LNCaP clone FGC (cell line): ENCODE measurements at places on chromosomes 11 and 22.
A peak's percentile ranks its signal among the peaks of the same experiment; 100 is the strongest.

GRCh38 chr11:10029386-10030121, 264.5 kb downstream of the SBF2 start:
- no peak for DNase-seq

DNA sequence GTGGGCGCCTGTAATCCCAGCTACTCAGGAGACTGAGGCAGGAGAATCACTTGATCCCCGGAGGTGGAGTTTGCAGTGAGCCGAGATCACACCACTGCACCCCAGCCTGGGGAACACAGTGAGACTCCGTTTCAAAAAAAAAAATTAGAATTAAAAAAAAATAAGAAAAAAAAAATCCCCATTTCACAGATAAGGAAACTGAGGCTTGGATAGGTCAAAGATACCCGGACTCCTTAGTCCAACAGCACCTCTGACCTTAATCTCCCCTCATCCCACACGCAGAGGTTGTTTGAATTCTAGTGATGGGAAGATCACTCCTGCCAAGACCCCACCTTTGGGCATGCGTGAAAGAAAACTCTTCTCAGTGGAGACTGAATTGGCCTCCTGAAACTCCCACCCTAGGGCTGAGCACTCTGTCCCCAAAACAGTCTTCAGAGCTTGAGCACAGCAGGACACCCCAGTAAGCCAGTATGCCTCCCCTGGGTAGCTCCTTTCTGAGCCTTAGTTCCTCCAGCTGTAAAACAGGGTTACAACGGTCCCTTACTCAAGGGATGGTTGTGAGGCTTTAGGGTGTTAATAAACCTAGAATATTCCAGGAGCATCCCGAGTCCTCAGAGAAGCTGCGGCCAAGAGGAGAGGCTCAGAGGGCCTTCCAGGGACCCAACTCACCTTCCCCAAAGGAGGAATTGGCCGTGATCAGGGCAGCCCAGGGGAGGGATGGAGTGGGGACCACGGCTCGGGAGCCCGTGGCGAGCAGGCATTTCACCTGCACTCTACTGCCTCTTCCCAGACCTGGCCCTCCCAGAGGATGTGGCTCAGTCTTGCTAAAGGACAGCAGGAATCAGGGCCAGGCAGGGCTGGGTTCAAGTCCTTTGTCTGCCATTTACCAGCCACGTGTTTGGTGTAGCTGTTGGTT, 73.3 kb downstream of the NFAM1 start:
- DNase-seq = no peak

DNA sequence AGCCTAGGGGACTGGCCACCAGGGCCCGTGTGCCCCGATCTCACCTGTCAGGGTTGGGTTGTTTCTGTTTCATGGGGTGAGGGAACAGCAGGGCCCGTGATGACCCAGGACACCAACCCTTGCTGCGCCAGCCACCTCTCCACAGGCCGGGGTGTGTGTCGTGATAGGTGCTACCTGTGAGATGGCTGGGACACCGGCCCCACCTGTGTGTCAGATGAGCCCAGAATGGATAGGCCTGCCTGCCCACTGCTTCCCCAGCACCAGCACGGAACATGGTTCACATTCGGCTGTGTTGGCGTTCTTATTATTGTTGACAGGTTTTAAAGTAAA, 7.1 kb downstream of the CLDN5 start:
- DNase-seq = no peak

DNA sequence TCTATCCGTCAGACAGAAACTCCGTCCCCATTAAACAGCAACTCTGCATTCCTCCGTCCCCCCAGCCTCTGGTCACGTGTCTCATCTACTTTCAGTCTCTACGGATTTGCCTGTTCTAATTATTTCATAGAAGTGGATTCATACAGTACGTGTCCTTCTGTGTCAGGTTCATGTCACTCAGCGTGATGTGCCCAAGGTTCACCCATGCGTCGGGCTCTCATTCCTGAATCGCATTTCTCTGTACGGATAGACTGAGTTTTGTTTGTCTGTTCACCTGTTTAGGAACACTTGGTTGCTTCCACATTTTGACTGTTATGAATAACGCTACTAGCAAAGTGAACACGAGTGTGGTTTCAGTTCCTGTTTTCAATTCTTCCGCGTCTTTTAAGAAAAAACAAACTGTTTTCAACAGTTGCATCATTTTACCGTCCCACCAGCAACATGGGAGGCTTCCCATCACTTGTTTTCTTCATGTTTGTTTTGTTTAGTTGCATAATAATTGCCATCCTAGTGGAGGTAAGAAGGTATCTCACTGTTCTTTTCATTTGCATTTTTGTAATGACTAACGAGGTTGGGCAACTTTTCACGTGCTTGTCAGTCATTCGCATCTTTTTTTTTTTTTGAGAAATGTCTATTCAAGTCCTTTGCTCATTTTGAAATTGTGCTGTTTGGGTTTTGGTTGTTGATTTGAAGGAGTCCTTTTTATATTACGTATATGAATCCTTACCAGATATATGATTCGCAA, 8.9 kb upstream of the NLRP6 start:
- DNase-seq = no peak

GRCh38 chr22:42651134-42651533, 1.9 kb upstream of the CYB5R3 start:
- no peak for DNase-seq

GRCh38 chr11:98455500-98456307, 565.0 kb upstream of the CNTN5 start:
- no peak for DNase-seq

- no peak for DNase-seq
Observed at GRCh38 chr11:116122697-116123472, 618.7 kb upstream of the CADM1 start.

DNA sequence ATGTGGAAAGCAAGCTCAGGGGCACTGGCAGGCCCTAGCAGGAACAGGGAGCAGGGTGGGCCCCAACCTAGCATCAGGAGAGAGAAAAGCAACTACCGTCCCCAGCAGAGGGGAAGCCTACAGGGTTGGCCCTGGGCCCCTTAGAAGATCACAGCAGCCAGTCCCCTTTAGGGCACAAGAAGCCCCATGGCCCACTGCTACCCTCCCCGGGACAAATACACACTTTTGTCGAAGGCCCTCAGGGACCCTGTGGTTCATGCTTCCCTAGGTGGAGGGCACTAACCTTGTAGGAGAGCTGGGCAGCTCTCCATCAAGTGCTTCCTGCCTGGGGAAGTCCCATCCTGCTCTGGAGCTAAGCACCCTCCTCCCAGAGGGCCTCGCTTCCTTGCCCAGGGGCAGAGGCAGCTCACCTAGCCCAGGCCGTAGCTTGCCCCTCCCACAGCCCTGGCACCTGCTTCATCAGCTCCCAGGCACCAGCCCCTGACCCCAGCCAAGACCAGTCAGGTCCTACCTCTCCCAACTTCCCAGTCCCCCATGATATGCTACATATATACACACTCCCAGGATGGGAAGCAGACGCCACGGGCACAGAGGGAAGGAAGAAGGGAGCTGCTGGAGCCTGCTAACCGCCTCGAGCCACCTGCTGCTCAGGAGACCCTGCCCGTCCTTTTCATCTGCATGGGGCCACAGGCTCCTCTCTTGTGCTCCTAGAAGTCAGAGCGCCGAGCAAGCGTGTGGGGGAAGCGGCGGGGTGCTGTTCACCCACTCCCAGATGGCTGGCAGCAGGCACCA, 20.1 kb downstream of the SUN2 start:
- DNase-seq = no peak

DNA sequence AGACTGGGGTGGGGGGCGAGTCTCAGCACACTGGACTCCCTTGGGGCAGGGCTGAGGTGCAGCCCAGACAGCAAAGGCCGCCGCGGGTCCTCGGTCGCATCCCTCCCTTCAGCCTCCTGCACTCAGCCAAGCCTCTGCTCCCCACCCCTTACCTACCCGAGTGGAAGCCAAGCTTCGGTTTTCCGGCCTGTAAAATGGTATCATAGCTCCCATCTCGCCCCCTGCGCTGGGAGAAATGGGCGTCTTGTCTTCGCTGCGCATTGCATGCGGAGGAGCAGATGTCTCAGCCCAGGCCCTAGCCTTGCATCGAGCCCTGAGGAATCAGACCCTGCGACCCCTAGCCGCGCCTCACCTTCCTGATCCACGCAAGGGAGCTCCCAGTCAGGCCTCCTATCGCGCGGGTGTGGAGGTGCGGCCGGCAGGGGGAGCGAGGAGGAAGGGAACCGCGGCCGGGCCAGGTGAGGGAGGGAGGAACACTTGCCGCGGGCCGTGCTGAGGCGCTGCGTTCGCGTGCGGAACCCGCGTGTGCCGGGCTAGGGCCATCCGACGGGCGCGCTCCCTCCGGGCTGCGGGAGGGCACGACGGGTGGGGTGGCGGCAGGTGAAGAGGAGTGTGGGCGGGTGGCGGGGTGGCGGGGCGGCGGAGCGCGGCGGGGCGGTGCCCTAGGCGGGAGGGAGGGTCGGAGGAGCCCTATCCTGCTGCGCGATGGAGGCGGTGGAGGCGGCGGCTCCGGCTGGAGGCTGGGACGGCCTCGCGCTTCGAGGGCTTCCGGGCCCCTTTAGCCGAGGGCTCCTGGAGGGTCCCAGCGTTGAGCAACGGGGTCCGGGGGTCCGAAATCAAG, 4.1 kb upstream of the TBX1 start:
- peak; percentile 26 for DNase-seq

DNA sequence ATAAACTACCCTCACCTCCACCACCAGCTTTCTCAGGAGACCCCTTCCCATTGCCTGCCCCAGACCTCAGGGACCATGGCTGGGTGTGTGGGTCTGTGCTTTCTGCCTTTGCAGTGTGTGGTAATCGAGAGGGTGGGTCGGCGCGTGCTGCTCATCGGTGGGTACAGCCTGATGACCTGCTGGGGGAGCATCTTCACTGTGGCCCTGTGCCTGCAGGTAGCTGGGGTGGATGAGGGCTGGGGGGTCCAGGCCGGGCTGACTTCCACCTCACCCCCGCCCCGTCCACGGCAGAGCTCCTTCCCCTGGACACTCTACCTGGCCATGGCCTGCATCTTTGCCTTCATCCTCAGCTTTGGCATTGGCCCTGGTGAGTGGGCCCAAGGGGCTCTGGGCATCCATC, 10.5 kb upstream of the MIF start:
- no peak for DNase-seq

- DNase-seq = no peak
Observed at GRCh38 chr11:102458548-102458947, 6.0 kb upstream of the TMEM123 start.

- no peak for DNase-seq
Observed at GRCh38 chr11:96744697-96745096, 354.9 kb downstream of the JRKL start.

- no peak for DNase-seq
Observed at GRCh38 chr11:116994195-116994594, 104.0 kb downstream of the SIK3 start.

GRCh38 chr11:2721210-2721916, 21.6 kb upstream of the KCNQ1OT1 start:
- no peak for DNase-seq

DNA sequence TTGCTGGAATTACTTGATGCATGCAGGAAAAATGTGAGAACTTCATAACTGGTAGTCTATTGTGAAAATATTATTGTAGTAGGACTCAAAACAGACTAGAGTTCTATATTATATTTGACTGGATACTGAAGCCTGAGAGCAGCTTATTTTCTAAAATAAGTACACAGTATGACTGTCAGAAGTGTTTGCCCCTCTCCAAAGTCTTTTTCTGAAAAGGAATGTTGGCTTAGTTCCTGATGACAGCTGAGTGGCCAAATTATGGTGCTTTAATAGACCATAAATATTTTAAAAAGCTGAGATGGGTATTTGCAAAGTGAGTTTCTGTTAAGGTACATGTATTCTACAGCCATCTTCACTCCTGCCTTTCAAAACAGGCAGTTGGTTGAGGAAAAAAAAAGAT, 13.1 kb downstream of the ZBED5 start:
- no peak for DNase-seq

DNA sequence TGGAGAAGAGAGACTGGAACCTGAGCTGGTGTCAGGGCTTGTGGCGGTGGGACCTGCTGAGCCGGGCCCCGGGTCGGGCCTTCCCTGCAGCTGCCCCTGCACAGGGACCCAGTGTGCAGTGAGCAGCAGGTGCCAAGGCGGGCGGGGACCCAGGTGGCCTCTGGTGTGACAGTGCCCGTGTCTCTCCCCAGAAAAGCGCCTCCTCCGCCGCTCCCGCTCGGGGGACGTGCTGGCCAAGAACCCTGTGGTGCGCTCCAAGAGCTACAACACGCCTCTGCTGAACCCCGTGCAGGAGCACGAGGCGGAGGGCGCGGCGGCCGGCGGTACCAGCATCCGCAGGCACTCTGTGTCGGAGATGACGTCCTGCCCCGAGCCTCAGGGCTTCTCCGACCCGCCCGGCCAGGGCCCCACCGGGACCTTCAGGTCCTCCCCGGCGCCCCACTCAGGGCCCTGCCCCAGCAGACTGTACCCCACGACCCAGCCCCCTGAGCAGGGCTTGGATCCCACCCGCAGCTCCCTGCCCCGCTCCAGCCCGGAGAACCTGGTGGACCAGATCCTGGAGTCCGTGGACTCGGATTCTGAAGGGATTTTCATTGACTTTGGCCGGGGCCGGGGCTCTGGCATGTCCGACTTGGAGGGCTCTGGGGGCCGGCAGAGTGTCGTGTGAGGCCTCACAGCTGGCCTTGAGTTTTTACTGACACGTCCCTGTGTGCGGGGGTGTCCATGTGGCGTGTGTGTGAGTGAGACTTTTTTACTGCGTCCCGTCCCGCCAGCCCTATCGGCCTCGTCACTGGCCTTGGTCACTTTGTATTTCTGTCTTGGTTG, 15.6 kb upstream of the ARHGAP8 start:
- no peak for DNase-seq
